B cell (primary cell): ENCODE measurements at places on chromosomes 7 and 10. TPM values are rescaled to one million over a fixed set of nuclear protein-coding genes. Genes with fewer than 3 reads are reported as not detected.

OR6B1 gene
- total RNA-seq, result not detected in 2 replicates

DNA sequence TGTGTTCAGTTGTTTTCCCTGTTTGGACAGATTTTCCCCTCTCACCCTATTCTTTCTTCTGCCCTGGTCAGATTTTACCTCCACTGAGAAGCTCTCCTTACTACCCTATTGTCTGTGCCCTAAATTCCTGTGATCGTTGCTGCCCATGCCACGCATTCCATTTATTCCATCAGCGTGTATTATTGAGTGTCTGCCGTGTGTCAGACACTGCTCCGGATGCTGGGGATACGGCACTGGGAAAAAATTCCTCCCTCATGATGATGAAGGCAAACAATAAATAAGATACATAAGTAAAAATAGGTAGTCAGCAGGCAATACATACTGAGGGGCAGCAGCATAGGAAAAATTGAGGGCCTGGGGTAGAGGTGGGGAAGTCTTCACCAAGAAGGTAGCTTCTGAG, 86.8 kb downstream of the FANK1 start:
- no peak for DNase-seq

DNA sequence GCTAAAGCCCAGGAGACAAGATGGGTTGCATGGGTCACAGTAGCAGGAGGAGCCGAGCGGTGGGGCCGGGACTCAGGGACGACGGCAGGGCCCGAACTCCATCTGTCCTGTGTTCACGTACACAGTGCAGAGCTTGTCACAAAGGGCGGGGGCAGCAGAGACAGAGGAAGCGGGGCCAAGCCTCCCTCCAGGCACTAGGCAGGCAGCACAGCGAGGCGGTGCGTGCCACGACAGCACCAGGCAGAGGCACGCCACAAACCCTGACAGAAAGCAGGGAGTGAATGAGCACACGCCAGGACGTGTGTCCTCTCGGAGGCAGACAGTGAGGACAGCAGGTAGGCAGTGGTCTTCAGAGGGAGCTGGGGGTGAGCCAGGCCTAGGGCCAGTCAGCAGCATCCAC, 177.8 kb downstream of the MAD1L1 start:
- no peak for DNase-seq

- DNase-seq, result no peak
Observed at GRCh38 chr7:127600885-127601284, 7.3 kb downstream of the FSCN3 start.

GRCh38 chr7:81500631-81501030, 269.2 kb downstream of the HGF start:
- DNase-seq, result no peak

- DNase-seq, result peak; percentile 65
Observed at GRCh38 chr7:1026721-1027161, 17.6 kb upstream of the GPR146 start.

DNA sequence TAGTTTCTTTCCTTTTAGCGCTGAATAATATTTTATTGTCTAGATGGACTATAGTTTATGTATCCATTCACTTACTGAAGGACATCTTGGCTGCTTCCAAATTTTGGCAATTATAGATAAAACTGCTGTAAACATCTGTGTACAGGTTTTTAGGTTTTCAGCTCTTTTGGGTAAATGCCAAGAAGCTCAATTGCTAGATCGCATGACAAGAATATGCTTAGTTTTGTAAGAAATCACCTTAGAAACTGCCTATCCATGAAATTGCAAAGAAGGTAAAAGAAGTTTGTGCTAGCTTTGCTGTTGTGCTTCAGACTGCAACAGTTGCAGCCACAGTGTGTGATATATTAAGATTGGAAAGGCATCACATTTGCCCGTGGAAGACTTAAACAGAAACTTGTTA, 103.2 kb upstream of the TNS3 start:
- DNase-seq, result no peak

DNA sequence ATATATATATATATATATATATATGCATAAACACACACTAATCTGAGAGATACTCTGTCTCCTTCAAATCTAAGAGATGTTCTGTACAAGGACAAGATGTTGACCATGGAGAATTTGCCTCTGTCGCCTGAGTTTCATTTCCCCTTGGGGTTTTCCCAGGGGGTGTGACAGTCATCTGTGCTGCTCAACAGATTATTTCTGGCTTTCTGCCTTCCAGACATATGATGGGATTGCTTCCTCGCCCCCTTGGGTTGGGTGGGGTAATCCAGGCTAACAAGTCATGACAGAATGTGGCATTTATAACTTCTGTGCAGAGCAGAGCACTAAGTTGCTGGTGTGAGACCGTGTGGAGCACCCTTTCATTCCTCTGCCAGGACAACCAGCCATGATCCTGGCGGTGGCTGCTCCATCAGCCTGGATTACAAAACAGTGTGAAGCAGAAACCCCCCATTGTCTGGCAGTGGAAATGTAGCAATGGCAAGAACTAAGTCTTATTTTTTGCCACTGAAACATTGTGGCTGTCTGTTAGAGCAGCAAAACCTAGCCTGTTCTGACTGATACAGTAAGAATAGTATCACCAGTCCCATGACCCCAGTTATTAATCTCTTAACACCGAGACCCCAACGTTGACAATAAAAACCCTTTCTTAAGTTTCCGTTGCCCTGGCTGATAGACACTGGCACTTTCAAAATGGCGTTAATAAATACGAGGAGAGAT, 13.7 kb upstream of the USP6NL start:
- peak; percentile 89 for DNase-seq
